NCI-H1417 (cell line): ENCODE measurements at places on chromosomes 5 and 9.

DNA sequence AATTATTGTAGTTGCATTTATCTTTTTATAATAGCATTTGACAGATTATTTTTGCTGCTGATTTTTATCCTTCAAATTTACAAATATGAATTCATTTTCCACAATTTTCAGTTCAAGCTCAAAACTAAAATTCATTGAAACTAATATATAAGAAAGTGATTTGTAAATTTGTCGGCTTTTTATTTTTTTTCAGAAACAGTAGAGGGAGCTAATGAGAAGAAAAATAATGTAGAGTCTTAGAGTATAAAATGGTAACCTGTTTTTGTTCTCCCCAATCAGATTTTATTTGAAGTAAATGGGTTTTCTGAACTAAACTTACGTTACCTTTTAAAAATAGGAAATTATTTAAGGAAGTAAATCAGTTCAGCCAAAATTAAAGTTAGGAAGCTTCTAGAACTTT, 19.2 kb downstream of the PRRC1 start:
- DNase-seq, result no peak

DNA sequence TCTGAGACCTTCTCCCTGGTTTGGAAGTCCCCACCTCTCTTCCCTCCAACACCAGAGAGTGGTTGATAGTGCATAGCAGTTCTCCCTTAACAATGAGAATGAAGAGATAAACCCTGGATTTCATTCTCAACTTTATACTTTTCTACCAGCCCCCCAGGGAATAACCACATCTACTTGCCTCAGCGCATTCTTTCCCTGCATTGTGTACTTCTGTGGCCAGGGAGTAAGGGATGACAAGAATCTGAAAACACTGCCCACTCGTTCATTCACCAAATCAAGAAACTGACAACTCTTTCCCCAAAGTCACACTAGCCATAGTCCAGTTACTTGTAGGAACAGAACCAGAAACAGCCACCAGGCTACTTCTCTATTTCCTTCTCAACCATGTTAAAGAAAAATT, 46.0 kb upstream of the SPIN1 start:
- no peak for DNase-seq

DNA sequence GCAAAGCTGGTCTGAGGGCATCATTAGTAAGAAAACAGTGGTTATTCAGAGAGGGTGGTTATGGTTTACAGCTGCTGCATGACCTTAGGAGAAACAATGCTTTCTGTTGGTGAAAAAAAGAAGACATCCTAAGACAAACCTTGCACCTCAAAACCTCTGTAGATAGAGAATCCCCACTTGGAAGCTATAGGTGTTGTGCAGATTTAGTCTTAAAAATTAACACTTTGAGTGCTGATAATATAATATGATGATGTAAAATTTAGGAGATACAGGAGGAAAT, 1.4 kb upstream of the PTTG1 start:
- DNase-seq, result no peak

- peak; percentile 19 for DNase-seq
Measured at GRCh38 chr5:52356311-52356918, 431.3 kb upstream of the ITGA1 start.

DNA sequence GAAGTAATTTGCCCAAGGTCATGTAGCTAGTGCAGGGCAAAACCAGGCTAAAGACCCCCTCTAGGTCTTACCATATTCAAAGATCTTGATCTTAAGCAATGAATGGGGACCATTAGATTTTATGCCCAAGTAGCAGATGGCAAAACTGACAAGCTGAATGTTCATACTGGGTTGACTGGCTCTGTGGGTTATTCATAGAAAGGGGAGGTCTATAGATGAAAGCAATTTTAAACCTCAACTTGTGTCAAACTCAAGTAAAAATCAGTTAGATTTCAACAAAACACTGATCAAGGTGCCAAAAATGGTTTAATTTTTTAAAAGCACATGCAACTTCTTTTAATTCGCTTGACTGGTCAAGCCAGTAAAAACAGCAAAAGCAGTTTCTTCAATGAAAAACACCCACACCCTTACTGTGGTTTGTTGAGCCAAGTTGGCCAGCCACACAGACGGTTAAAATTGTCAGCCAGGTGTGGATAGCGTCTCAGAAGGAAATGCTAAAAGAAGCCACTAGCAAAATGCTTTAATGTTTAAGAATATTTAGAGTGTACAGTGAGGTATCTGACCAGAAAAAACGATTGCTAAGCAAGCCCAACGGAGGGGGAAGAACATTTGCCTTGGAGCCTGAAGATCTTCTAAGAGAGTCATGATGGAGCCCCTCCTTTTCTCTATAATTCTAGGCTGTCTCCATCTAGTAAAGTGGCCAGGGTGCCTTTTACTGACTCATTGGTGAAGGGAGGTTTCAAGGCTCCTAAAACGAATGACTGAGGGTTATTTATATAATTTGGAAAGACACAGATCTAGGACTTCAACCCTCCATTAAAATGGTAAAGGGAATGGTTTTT, 539.6 kb upstream of the CLINT1 start:
- DNase-seq, result no peak

- no peak for DNase-seq
Measured at GRCh38 chr5:37789991-37790390, 49.9 kb downstream of the GDNF start.

- DNase-seq, result no peak
Measured at GRCh38 chr5:158820891-158821290, 278.8 kb downstream of the EBF1 start.

GRCh38 chr5:177023303-177023664, 788 bp downstream of the ZNF346 start:
- DNase-seq, result no peak

GRCh38 chr5:167964529-167964928, 326.9 kb upstream of the WWC1 start:
- DNase-seq, result no peak

DNA sequence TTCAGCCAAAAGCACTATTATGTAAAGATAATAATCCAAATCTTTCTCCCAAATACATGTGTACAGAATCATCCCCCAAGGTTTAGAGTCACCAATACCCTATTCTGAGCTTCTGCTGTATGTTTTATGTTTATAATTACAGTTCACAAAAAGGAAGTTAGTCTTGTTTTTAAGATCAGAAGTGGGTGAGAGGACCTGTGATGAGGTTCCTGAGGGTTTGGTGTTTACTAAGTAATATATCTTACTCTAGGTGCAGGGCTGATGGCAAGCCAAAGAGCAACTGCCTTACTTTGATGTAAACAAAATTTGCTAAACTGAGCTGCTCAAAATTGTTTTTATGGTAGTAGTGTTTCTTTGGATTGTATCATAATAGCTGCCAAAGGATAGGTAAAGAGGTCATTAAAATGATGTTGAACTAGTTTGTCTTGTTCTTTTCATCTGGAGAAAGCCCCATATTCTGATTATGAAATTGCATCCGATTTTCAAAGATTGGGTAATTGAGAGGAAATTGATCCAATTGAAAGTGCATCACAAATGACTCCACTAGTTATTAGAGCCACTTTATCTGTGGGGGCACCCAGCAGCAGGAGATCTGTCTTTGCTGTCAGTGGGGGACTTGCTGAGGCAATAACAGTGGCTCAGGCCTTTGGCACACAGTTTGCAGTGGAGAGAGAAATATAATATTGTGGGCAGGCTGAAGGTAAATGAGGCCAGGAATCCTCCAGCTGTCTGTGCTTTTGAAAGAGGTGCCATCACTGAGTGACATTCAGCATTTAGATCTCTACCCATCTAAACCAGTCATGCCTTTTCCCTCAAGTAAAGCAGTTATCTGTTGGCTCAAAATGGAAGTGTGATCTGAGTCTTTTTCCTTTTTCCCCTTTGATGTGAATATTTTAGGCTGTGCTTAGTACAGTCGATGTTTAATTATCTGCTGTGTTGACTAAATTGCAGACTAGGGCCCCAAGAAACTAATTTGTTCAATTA, 14.1 kb downstream of the TRIM32 start:
- DNase-seq, result peak; percentile 80

DNA sequence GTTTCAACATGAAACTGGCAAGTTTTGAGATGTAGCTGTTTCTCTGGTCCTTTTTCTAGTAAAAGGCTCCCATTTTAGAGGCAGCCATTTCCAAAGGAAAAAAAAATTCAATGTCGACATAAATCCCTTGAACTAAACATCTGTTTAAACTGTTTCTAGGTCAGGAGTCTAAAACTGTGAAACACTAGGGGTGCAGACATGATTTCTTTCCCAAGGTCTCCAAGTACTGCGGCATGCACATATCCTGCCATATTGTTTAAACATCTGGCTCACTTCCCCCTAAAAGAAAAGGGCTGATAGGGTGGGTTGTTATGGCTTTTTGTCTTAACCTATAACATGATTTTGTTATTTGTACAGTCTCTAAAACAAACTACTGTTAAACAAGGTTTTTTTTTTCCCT, 51.1 kb downstream of the NFIB start:
- DNase-seq, result no peak

- no peak for DNase-seq
Measured at GRCh38 chr5:110025160-110025559, 335.4 kb downstream of the MAN2A1 start.

GRCh38 chr5:169592937-169593650, 9.5 kb downstream of the SPDL1 start:
- DNase-seq, result no peak

- no peak for DNase-seq
Measured at GRCh38 chr9:121252104-121252851, 15.7 kb upstream of the GSN start.

DNA sequence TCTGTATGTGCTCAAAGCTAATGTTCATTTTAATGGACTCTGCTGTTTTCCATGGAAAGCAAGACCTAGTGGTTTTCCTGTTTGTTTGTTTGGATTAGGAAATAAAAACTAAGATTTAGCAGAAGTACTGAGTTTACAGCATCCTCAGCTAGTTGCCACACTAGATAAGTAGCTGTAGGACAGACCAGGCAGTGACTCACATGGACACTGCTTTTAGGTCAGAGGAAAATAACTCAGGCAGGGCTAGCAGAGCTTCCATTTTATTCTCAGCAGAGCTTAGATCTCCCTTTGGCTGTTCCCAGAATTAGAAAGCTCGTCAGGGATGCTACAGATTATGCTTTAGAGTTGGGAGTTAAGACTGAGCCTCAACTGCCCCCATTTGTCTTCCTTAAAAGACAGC, 204.4 kb downstream of the SH3GL2 start:
- no peak for DNase-seq

- no peak for DNase-seq
Measured at GRCh38 chr5:55051357-55051756, 27.3 kb downstream of the GZMK start.

DNA sequence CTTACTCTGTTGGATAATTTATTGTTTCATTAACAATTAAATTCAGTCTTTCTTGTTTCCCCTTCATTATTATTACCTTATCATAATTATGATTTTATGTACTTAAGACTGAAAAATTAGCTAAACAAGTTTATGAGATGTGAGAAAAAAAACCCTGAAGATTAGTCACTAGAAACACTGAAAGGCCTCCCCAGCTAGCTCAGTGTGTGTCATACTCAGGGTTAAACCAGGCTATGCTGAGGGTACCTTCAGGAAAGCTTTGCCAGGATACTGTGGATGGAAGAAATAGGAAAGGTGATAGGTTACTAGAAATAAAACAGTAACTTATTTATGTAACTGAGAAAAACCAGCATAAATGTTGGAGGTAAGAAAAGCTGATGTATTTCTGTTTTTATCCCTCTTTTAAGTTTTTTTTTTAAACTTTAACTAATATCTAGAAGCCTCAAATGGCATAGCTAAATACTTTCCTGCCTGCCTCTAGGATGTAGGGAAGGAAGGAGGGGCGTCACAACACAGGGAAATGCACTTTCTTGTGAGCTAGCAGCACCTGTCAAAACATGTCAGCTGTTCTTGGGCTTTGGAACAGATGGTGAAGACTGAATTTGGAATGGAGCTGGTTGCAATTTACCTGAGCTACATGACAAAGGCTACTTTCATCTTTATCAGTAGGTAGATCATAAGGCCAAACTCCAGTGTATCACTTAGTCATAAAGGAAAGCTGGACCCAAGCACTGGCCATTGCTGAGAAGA, 24.2 kb downstream of the NMRK1 start:
- no peak for DNase-seq

- no peak for DNase-seq
Measured at GRCh38 chr9:130110596-130111021, 56.9 kb downstream of the GPR107 start.

- no peak for DNase-seq
Measured at GRCh38 chr9:70868041-70868440, 253.4 kb downstream of the TRPM3 start.

DNA sequence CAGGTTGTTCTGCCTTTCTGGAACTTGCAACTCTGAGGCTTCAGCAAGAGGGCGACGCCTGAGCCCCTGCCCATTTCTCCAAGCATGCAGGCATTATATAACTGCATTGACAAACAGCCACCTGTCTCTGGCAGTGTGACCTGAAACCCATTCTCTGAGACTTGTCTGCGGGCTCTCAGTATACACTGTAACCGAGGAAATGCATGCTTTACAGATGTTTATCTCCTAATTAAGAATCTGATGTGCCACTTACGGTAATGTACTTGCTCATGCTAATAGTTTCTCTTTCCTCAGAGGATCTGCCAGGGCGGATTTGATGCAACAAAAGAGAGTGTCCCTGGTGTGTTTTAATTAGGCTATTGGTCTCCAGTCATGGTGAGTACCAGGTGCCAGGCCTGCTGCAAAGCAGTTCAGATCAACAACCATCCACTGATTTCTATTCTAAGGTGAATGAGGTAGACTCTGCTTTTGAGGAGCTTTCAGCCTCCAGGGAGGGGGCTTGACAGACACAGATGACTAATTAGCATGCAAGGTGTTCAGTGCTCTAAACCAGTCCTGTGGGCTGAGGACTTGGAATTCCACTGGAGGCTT, 593.7 kb upstream of the KLF4 start:
- peak; percentile 57 for DNase-seq

GRCh38 chr9:122791872-122792669, 3.3 kb downstream of the OR5C1 start:
- DNase-seq, result no peak

- DNase-seq, result peak; percentile 40
Measured at GRCh38 chr9:84953797-84954705, 284.5 kb downstream of the NTRK2 start.

- DNase-seq, result no peak
Measured at GRCh38 chr9:12627096-12627495, 66.1 kb upstream of the TYRP1 start.

GRCh38 chr5:126394211-126394788, 28.9 kb upstream of the GRAMD2B start:
- no peak for DNase-seq

GRCh38 chr9:81492710-81493447, 196.5 kb downstream of the TLE1 start:
- DNase-seq, result no peak

DNA sequence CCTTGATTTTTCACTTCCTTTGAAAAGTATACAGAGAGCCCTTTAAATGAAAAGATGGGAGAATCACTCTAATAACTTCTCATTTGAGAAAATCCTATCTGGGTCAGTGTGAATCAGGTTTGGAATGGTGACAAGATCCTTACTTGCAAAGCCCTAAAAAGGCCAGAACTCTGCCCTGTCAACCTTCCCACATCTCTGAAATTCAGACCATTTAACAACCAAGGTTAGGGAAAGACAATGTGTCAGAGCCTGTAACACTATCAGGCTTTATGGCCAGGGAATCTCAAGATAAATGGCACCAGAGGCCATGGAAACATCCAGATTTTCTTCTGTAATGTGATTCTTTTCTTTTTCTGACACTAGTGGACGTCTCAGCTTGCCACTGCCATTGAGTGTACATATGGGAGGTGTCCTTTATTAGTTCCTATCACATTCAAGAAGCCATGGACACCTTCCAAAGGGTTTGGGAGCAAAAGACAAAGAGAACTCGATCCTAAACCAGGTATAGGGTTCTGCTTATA, 165.7 kb upstream of the GPR151 start:
- no peak for DNase-seq

- DNase-seq, result no peak
Measured at GRCh38 chr5:170268884-170269283, 28.7 kb downstream of the LCP2 start.

GRCh38 chr5:58455480-58455879, 4.4 kb downstream of the PLK2 start:
- no peak for DNase-seq
